CD4-positive, alpha-beta T cell (primary cell): ENCODE measurements at places on chromosomes 7 and 10. TPM values are rescaled to one million over a fixed set of nuclear protein-coding genes. Genes with fewer than 3 reads are reported as not detected.

The ARMC3 gene
- total RNA-seq, result not detected

GRCh38 chr10:132597654-132598053, 60.1 kb downstream of the INPP5A start:
- no peak for DNase-seq

GRCh38 chr7:142767451-142767850, 3.3 kb upstream of the PRSS2 start:
- DNase-seq, result no peak

- no peak for DNase-seq
Measured at GRCh38 chr10:11243425-11244222, 226.0 kb downstream of the CELF2 start.

- DNase-seq, result no peak
Measured at GRCh38 chr7:25714013-25714412, 438.0 kb upstream of the NFE2L3 start.

DNA sequence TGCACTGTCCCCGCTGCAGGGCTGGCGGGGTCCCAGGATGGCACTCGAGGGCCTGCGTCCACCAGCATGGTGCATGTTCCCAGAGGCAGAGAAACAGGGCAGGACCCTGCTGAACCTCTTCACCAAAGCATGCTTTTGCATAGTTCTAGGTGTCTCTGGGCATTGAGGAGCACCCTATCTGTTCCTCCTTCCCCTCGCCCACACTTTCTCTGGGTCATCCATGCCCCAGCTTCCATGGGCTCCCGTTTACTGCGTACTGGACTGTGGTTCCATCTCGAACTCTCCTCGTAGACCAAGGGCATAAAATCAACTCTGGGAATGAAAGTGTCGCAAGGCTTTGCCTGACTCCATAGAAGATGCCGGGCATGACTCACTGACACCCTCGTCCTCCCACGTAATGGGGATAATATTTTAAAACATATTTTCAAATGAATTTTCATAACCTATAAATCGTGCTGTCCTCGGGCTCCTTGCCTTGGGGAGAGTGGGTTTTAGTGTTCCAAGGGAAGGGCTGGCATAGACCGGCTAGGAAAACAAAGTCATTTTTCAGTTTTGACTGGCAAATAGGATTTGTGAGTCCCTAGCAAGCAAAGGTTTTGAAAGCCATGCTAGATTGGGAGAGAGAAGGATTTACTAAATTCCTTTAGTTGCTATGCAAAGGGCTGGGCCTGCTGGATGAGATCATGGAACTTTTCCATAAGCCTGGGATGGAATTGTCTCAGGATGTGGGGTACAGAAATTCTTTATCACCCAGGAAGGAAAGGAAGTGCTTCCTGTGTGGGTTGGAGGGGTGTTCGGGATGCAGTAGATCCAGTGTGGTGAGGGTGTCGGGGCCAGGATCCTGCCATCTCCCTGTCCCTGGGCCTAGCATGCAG, 498.7 kb upstream of the MKI67 start:
- no peak for DNase-seq

The ASB10 gene
- not detected for total RNA-seq

The PLA2G12B gene
- total RNA-seq, result not detected

DNA sequence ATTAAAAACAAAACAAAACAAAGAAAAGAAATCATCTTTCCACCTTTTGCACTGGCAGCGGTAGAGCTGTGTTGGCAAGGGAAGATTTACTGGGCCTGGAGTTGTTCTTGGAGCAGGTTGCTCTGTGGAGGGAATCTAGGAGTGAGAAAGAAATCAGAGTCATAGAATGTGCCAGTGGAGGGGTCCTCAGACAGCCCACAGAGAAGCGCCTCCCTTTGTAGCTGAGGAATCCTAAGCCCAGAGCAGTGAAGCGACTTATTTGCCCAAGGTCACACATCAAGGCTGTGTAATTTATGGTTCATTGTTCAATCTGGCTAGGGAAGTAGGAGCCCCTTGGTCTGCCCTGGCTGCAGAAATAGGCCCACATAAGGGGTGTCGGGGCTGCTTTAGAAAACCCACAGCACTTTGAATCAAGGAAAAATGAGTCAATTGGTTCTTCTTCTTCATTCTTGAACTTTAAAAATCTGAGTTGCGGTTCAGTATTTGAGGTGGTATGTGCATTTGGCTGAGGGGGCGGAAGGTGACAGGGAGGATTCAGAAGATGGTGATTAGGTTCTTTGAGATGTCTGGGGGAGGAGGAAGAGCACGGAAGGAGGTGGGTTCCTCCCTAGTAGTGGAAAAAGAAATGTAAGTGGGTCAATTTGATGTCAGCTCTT, 253.7 kb downstream of the PTEN start:
- no peak for DNase-seq

DNA sequence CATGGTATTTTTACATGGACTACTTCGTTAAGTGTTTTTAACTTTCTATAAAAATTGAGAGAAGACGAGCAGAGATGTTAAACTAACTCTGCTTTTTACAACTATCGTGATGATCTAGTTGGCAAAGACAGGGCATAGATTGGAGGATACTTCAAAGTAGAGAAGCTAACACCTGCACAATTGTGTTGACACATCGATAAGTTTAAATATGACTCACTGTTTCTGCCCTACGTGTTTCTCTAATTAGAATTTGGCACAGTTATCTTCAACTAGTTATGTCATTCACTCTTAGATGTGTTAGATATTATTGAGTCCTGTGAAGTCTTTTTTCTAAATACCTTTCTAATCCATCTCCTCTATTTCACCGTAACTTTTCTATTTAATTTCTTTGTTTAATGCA, 68.5 kb upstream of the FERD3L start:
- DNase-seq, result no peak

DNA sequence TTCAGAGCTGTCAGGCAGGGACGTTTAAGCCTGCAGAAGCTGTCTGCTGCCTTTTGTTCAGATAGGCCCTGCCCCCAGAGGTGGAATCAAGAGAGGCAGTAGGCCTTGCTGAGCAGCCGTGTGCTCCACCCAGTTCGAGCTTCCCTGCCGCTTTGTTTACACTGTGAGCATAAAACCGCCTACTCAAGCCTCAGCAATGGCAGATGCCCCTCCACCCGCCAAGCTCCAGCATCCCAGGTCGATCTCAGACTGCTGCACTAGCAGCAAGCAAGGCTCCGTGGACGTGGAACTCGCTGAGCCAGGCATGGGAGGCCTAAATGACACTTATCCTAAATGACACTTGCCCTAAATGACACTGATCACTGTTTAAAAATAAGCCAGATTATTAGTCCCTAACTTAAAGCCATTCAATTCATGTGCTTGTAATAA, 6.8 kb upstream of the ASB15 start:
- DNase-seq, result no peak

- no peak for DNase-seq
Measured at GRCh38 chr10:24262929-24263590, 54.1 kb downstream of the KIAA1217 start.

DNA sequence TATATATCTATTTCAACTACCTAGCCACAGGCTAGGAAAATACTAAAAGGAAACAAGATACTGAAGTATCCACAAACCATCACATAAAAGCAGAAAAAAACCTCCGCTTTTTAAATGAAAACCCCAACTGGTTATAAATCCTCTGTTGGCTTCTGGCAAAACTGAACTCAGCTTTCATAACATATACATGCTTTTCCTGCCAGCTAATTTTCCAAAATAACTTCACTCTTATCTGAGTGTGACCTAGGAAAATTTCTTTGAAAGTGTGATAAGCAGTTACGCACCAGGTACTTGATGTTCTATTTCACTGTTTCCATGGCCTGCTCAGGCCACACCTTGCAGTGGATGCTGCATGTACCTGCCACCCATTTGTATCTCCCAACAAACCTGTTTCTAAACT, 11.8 kb downstream of the FAM3C start:
- no peak for DNase-seq

The FANK1 gene
- total RNA-seq, result 0.25 TPM

The TMEM196 gene
- not detected for total RNA-seq

The CALHM3 gene
- total RNA-seq, result not detected

- no peak for DNase-seq
Measured at GRCh38 chr7:11592699-11593098, 239.3 kb downstream of the THSD7A start.
